ENCODE measurements at places on chromosomes 12 and 14.

GRCh38 chr12:106114447-106115068 is 24.2 kb downstream of the NUAK1 start:
- no peak for DNase-seq

DNA sequence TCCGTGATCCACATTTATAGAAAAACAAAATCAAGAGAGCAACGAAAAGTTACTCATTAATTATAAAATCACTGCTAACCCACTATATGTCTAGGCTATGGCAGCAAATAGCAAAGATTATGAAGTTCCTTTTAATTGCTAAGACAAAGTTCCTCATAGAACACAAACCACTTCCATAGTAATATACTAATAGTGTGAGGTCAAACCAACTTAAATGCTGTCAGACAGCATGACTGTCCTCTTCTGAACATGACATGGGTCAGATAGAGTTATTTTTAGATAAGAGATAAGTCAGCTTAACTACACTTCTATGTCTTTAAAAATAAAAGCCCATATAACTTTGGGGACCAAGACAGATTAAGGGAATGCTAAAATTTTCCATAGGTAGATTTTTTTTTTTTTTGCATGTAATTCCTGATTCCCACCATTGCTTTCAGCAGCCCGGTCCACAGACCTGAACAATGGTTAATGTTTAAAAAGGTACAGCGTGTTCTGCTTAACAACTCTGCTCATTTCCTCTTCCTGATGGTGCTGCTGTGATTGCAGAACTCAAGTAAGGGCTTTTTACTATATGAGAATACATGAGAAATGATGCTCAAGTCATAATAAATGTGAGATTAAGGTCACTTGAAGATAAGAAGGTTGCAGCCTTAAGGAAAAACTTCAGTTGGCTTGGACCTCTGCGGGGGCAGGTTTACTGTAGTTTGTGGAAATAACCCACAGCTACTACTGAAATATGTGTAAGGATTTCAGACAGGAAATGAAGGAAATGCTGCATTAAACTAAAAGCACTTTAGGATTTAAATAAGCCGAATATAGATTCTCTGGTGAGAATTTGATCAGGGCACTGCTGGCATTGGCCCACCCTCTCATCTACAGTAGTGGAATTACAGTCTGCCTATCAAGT is 37.7 kb upstream of the DUSP6 start:
- no peak for DNase-seq

DNA sequence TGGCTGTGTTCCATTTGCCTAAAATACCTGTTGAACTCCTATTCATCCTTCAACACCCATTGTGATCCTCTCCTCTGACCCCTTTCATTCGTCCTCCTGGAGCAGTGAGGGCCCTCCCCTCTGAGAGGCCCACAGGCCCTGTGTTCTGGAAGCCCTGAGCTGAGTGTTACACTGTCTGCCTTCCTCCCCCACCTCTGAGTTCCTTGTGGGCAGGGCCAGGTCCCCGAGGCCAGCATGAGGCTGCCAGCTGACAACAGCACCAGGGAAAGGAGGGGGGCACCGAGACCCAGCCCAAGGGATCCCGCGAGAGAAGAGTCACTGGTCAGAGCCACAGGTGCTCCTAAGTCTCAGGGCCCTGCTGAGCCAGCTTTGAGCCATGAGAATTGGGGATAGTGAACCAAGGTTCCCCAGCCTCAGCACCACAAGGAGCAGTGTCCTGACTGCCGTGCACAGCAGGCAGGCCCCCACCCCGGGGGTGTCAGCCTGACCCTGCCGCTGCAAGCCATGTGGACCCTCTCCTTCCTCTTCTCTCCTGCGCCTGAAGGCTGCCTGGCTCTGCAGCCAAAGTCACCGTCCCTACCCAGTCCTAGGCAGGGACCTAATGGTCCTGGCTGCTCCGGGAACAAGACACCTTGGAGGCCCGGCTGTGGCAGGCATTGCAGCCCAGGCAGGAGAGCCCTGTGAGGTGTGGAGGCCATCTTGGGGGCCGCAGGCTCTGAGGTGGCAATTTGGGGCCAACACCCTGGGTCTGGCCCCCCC is 52.5 kb downstream of the BEGAIN start:
- DNase-seq, result no peak

GRCh38 chr14:66643344-66643743 is 135.4 kb downstream of the GPHN start:
- no peak for DNase-seq

GRCh38 chr14:46063872-46064271 is 587.7 kb downstream of the RPL10L start:
- DNase-seq, result peak; percentile 0

DNA sequence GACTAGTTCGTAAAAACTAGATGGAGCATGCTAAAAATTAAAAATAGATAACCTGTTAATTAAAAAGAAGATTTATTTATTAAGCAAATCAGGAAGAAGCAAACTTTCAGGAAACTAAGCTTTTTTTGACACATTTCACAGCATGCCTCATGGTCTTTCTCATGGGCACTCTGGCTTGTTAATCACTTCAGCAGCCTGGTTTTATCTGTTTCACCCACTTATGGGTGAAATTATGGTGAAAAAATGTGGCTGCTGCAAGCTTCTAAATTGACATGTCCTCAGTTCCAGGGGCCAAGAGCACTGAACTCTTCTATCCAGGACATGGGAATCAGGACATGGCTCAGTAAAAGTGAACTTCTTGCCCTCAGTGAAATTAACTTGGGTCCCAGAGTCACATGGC is 468.6 kb upstream of the SYT1 start:
- DNase-seq, result no peak

DNA sequence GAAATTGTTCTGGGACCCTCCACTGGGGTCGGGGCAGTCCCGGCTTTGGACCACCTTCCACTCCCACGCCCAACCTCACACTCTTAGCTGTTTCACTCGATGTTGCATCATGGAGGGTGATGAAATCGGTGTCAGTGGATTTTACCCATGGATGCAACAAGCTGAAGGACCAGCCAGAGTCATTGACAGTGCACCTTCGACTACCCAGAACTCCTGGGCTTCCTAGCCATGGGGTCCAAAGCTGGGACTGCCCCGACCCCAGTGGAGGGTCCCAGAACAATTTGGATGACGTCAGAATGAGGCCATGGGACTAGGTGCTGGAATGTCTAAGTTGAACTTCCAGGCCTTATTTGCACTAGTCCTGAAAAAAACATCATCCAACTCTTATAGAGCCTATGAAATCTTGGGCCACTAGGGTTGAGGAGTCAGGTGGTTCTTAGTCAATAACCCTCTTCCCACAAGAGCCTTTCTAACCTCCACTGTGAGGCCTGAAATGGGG is 882 bp upstream of the IL23A start:
- DNase-seq, result no peak

DNA sequence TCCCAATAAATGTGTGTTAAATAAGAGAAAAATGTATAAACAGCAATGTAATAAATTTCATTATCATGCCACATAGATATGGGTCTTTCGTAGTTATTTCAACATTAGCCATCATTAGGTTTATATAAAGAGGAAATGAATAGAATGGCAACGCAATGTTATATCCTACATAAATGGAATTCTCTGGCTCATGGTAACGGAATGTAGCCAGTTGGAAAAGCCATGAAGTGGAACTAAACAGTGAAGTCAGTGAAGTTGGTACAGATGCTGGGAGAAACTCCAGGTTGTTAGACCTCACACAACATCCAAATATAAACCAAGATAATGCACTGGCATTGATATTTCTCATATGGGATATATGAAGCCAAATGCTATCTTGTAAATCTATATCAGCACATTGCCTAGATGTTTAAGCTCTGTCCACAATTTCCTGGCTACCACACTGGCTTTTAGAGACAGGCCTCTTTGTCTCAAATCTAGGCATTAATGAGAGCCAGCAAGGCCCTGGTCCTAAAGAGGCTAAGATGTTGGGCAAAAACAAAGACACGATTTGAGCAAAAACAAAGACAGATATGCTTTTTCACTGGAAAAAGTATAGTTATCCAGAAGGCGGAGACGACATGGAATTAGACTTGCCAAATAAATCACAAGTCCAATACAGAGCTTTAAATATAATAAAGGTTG is 861.0 kb downstream of the RPS29 start:
- no peak for DNase-seq

DNA sequence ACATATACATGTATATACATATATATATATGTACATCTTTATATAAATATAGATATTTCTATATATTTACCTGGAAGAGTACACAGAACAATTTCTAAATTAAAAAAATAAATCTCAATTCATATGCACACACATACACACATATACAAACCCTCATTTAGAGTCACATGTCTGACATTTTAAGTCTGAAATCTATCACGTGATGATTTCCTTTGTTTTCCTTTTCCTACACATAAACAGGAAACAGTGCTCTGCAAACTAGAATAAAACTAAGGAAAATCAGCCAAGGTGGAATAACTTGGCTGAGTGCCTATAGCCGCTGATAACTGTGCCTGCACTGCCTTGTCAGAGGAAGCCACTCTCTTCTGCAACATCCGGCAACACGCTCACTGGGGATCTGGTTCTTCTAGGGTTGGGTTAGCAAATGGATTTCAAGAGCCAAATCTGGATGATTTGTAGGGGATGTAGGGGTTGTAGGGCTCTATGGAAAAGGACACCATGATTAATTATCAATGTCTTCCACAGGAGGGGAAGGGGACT is 480.7 kb downstream of the TMEM132D start:
- DNase-seq, result no peak

DNA sequence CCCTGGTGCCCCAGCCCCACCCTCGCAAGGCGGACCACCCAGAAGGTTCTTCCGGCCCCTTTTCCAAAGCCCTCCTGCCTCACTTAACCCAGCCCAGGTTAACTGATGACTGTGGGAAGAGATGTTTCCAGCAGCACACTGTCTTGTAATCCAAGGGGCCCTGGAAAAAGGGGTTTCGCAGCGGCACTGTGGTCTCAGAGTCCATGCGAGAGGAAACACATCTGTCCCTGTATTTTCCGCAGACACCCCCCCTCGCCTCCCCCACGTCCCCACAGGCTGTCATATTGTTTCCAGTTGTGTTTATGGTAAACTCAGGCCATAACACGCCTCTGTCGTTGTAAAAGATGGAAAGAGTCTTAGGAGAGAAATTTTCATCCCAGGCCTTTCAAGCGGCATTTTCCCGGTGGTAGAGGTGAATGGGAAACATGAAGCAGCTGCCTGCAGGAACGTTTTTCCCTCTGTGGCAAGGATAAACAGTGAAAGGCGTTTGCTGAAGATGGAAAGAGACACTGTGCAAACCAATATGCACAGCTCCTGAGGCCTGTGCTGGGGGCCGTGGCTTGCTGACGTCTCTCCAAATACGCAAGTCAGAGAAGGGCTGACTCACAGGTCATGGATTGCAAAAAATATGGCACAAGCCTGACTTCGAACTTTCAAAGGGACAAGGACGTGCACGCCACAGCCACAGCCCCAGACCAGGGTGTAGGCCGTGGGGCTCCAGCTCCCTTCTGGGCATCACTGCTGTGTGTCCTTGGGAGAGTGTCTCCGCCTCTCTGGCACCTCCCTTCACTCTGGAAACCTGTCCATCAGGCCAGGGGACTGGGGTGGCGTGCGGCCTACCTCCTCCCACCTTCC is 22.5 kb upstream of the FZD10 start:
- DNase-seq, result no peak

- DNase-seq, result no peak
Observed at GRCh38 chr12:76519538-76519937, 40.0 kb downstream of the OSBPL8 start.

GRCh38 chr14:77869340-77869739 is 69.4 kb downstream of the ADCK1 start:
- no peak for DNase-seq

DNA sequence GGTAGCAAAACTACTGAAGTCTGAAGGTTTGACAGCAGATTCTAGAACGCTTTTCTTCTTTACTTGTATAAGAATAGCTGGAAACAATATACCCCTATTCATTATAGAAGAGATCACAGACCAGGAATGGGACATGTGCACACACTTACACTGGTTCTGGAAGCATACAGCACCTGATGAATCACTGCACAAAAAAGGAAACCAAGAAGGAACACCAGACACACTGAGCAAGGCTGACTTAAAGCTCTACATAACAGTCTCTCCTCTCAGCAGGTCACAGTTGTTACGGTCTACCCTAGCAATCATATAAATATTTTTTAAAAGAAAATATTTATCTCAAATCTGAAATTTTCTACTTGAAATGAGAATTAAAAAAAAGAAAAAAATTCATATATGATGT is 13.5 kb downstream of the ATP2B1 start:
- DNase-seq, result peak; percentile 77

DNA sequence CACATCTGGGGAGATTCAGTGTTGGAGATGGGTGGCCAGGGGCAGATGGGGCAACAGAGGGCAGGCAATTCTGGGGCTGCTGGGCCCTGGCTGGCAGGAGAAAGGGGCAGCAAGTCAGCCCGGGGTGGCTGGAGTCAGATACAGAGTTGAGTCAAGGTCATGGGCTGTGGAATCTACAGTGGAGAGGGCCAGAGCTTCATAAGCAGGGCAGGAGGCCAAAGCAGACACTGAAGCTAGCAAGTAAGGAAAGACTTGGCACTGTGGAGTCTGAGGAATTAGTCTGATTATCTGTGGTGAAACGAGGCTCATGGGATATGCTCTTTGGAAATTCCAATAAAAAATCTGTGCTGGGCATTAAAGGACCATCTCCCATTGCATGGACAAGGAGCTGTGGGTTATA is 95.5 kb downstream of the TMX1 start:
- DNase-seq, result peak; percentile 46

DNA sequence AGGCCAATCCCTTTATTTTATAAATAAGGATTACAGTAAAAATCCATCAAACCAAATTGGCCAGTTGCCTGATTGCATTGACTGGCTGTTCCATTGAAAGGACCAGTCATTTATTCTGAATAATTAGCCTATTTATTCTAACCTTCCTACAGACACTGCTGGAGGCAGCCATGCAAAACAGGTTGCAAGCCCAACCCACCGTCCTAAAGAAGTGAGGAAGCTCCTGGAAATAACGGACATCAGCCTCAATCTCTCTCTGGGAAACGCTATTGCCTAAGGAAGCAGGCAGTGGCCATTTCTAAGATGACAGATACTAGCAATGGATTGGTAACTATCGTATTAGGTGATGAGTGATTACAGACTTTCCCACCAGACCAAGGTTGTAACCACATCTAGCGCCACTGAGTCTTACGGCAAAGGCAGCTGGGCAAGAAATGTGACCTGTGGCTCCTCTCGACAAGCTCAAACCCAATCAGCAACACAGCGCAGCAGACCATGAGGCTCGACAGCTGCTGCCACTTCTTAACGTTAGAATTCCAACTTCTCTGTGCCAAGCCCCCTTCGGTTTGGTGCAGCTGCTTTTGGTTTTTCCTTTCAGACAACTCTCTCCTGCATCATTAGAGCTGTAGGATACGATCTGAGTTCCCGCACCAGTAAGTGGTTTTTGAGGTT is 134.2 kb downstream of the KCNK10 start:
- DNase-seq, result no peak

Measured in fibroblast of mammary gland (primary cell).